ENCODE measurements at places on chromosomes 3 and 15. TPM values are rescaled to one million over a fixed set of nuclear protein-coding genes. Genes with fewer than 3 reads are reported as not detected.

The FANCD2OS gene
- total RNA-seq = not detected

DNA sequence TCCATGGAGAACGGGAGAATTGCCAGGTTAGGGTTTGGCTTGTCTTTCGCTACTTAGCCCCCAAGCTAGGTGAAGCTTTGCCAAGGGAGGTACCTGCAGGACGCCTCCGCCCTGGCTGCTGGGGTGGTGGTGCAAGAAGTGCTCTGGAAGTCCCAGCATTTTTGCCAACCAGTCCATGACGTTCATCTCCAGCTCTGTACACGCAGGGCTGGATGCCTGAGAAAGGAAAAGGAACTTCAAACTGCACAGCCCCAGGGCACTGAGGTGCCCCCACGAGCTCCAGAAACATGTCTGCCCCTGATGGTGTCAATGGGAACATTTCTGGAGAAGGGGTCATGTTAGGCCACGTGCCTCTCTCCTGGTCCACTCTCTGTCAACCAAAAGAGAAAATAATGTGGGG, 8.2 kb downstream of the HDC start:
- DNase-seq = no peak

The SEMA3B gene
- 4.1 TPM for total RNA-seq

The DAZL gene
- total RNA-seq = not detected

The GATA2 gene
- total RNA-seq = 0.90 TPM

DNA sequence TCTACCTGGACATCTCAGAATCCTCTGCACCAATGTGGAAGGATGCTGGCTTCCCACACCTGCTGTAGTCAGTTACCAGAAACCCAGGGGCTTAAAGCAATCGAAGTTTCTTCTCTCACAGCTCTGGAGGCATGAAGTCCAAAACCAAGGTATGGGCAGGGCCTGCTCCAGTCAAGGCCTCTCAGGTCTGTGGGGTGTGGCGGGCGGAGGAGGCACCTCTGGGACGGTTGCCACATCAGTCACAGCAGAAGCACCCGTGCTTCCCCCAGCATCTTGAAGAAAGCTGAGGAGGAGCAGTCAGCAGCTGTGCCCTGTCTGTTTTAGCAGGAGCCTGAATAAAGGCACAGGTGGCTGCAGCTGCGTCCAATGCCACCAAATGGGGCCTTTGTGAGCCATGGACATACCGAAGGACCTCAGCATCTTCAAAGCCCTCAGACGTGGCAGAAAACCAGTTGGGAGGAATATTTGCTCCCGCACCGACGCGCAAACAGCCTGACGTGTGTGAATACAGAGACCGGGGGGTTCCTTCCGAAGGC, 68.9 kb downstream of the TFRC start:
- no peak for DNase-seq

Measured in LHCN-M2 (cell line).